Activated naive CD4-positive, alpha-beta T cell treated with anti-CD3 and anti-CD28 coated beads for 36 hours (primary cell): ENCODE measurements at places on chromosomes 5 and 9.

- no peak for DNase-seq
Observed at GRCh38 chr5:106200971-106201370, 1469.8 kb downstream of the EFNA5 start.

- no peak for DNase-seq
Observed at GRCh38 chr5:420632-421286, 22.2 kb upstream of the EXOC3 start.

DNA sequence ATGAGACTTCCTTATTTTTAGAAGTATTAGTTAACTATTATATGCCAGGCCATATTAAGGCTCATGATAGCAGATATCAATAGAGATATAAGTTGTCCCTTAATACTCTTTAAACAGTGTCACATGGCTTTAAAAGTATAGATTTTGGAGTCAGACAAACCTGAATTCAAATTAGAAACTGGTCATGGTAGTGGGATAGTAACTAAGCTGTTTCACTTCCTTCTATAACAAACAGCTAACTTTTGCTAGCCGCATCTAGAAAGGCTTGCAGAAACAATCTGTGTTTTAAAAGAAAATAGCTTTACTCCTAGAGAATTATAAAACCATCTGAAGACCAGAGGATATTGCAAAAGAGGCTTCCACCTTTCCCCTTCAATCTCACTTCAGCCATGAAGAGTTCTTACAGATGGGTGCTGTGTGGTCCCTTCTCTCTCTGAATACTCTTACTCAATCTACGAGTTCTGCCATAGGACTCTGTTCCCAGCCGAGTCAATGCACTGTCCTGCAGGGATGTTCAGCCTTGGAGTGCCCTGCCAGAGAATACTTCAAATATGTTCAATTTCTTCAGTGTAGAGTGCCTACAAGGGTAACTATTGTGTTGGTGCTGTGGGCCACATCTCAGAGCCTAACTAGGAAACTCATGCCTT, 810.2 kb downstream of the EFNA5 start:
- no peak for DNase-seq

- DNase-seq, result no peak
Observed at GRCh38 chr9:92659601-92660000, 10.3 kb downstream of the IPPK start.
